ENCODE measurements at places on chromosomes 7 and 10.

DNA sequence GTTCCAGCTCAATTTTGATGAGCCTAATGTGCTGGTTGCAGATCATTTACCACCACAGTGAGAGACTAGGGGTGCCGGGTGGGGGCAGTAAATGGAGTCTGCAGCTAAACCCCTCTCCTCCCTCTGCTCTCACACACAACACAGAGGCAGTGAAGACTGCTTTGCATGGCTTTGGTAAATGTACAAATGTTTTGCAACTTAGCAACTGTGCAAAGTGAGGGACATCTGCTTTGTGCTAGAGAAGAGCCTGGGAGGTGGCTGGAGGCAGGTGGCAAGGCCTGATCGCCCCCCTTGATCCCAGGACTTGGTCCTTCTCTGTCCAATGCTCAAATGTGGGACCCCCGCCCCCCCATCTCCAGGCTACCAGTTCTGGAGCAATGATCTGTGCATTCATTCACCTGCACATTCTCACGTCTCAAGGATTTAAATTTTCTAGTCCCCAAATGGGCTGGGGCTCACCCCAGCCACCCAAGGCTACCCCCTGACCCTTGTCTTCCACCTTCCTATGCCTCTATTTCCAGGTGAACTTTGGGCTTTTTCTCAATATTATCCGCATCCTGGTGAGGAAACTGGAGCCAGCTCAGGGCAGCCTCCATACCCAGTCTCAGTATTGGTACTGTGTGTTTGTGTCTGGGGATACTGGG lies 11.6 kb downstream of the GHRHR start:
- no peak for DNase-seq

DNA sequence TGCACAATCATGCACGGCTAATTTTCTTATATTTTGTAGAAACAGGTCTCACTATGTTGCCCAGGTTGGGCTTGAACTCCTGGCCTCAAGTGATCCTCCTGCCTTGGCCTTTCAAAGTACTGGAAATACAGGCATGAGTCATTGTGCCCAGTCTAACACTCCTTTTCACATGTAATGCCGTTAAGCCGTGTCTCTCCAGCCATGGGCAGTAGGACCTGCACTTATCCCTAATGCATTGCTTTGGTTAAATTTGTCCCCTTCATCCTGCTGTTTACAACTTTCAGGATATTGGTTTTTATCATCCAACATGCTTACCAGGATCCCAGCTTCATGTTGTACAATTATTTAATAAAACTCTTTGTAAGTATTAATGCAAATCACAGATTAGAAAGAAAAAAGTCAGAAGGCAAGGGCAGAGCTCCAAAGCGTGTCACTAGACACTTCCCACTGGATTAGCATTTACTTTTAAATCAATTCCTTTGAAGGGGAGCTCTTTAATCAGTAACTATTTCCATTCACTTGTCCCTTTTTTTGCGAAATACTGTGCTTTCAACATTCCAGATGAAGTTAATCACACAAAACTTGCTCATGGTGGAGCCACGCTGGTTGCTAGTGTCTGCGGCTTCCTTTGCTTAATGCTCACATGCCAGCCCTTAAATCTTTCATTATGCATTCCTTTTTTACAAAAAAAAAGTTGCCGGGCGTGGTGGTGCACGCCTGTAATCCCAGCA lies 256.0 kb upstream of the AUTS2 start:
- DNase-seq = no peak

GRCh38 chr10:103199488-103199887 lies 6.4 kb upstream of the NT5C2 start:
- DNase-seq = no peak

- no peak for DNase-seq
These were observed 68.5 kb downstream of the INPP5A start for GRCh38 chr10:132606031-132606491.

DNA sequence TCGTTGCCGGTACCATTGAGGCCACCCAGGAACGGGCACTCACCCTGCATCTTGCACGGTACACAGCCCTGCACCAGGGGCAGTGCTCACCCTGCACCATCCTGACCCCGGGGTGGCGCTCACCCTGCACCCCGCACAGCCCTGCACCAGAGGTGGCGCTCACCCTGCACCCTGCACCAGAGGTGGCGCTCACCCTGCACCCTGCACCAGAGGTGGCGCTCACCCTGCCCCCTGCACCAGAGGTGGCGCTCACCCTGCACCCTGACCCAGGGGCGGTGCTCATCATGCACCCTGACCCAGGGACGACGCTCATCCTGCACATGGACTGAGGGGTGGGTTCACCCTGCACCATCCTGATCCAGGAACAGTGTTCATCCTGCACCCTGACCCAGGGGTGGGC lies 6.4 kb downstream of the TUBGCP2 start:
- no peak for DNase-seq

DNA sequence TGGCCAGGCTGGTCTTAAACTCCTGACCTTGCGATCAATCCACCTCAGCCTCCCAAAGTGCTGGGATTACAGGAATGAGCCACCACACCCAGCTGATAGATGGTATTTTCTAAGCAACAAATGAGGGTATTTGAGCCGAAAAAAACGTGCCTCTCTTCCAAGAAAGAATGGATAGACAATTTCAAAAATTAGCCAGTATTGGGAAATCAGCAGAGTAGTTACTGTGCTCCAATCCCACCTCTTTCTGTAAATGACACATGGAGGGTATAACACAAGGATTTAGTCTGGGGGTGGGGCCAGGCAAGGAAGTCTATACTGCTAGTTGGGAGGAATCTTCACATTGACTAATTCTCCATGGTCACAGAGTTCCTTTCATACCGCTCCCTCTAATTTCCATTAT lies 9.2 kb upstream of the BPGM start:
- DNase-seq = no peak

DNA sequence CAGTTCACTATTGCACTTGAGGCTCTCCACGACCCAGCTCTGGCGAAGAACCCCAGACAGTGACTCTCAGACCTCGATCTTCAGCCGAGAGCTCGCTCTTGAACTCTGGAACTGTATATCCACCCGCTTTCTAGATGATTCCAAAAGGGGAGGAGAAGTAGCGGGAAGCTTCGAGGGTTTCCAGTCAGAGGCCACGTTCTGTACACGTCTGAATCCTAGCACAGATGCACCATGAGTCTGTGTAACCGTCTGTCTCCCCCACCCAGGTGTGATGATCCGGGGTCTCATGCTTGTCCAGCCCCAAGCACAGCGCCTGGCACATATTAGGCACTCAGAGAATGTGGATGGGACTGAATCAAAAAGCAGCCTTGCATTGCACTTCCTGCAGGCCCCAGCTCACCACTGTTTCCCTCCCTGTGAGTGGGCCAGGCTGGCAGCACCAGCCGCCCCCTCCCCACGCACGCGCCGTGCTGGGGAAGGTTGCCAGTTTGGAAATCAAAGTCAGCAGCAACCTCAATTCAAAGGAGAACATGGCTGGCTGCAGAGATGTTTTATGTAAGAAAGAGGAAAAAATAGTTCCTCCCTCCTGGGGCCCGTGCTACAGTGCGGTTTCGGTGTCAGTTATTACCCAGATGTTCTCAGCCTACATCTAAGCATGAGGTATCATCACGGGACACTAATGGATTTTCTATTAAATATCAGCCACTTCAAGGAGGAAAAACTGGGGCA lies 5.7 kb downstream of the GRID2IP start:
- no peak for DNase-seq

DNA sequence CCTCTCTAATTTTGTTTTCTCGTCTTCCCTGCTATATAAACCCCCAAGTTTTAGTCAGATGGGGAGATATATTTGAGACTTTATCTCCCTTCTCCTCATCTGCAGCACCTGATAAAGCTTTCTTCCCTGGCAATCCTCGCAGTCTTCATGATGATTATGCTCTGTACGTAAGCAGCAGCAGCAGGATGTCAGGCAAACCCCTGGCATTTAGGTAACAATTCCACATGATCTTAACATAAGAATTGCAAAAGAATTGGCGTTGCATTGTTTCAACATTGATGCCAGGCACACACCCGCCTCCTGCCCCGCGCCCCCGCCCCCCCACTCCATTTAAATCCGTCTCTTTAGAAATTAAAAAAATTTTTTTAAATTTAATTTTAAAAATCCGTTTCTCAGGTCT lies 6.1 kb downstream of the PKD1L1 start:
- DNase-seq = no peak

DNA sequence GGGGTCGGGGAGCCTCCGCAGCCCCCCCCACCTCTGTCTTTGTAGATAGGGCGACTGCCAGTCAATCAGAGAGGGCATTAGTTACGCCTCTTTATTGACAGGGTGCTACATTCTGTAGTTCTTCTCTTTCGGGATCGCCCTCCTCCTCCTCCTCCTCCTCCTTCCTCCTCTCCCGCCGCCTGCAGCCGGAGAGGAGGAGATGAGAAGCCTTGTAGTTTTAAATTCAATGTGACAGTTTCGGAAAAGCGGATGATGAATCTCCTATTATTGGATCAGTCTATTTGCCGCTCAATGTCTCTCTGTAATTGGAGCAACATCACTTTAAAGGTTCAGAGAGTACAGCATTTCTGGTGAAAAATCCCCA lies 587 bp upstream of the UNCX start:
- DNase-seq = no peak

DNA sequence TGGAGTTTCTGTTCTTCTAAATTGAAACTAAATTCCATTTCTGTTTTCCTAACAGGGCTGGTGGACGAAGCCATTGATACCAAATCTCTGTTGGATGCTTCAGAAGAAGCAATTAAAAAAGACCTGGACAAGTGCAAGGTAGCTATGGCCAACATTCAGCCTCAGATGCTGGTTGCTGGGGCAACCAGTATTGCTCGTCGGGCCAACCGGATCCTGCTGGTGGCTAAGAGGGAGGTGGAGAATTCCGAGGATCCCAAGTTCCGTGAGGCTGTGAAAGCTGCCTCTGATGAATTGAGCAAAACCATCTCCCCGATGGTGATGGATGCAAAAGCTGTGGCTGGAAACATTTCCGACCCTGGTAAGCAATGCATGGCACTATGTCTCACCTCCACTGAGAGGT lies 45.6 kb downstream of the AP3M1 start:
- DNase-seq = no peak

DNA sequence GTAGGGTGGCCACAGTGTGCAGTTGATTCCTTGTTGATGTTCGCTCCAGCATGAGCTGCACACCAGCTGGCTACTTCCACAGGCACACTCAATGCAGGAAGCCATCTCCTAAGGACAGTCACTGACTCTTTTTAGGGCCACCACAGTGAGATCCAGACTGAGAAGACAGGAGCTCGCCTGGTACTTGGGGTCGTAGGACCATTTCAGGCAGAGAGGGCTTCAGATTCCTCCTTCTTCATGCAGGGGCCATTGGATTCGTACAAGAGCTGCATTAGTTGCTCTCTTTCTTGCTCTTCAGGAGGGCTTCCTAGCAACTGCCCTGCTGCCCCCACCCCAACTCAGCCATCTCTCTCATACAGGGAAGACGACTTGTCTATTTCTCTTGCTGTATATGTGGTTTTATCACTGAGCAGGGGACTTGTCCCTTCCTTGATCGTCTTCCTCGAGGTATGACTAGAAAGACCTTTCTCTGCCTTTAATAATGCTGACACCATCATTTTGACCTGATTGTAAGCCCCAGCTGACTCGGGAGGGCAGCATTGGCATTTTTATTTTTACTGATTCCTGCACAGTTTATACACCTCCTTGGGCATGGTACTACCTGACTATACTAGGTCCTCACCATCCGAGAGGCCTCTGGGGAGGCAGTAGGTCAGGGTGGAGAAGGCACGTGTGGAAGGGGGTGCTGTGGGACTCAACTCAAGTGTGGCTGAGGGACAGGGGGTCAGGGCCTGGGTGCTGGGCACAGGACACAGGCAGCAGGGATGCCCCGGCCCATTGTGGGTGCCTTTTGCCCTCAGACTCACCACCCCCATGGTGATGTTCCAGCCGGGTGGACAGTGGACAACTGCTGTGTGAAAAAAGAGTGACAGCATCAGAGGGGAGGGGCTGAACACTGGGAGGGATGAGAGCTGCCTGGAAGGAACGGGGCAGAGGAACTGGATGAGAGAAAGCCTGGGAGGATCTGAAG lies 136.7 kb upstream of the ZNF746 start:
- DNase-seq = no peak

DNA sequence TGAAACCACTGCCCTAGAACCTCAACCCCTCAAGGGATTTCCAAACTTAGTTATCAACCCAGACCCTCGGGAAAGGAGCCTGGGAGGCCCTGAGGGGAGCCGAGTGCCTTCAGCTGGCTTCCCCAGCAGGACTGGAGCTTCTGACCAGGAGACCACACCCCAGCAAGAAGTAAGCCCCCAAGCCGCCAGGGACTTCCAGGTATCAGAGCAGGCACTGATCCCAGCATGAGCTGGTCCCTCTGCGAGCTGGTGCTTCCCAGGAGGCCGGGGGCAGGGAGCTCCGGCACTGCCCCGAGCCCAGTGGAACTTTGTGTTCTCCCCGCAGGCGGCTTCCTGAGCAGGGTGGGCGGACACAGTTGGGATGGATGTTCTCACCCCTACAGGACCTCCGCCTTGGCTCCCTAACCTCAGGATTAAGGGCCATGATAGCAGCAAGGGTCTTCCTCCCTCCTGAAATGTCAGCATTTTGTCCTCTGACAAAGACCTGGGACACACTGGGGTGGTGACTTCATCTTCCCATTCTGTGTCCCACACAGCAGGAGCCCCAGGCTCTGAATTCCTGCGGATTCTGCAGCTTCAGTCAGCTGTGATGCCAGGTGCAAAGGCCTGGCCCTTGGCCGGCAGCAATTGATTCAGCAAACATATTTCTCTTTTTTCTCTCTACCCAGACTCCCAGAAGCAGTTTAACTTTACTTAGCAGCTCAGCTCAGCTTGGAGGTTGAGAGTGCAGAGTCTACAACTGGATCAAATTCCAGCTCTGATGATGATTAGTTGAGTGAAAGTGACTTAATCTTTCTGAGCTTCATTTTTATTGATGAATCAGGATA lies 11.6 kb downstream of the ATP6V0E2 start:
- DNase-seq = no peak

DNA sequence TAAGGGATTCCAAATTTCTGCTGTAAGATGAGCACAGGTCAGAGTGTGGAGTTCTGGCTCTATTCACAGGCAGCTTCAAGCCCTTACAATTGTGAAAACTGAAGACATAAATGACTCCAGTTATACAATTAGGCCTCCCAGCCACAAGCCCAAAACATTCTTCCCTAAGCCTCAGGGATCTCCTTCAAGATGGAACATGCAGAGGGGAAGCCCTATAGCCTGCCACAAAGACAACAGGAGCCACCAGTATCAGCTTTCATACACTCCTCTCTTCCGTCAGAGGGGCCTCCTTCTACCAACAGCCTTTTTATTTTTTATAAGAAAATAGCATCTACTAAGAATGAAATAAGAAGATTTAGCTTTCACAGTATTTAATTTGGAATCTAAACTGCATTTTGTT lies 46.5 kb downstream of the DLD start:
- DNase-seq = no peak

GRCh38 chr7:117285826-117286225 lies 37.0 kb downstream of the WNT2 start:
- no peak for DNase-seq

DNA sequence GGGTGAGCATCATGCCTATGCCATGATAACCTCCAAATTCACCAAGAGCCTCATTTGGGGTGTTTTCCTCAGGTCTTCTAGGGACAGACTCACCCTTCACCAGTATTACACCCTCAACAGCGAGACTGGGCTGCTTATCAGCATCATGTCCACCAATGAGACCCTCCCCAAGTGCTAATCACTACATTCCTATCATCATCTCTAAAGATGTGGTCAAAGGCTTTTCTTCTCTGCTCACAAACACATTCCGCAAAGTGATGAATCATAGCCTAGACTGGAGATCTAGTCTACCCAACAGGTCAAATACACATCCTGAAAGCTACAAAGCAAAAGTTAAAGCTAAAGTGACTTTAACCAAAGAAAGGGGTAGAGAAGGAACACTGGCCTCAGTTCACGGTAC lies 75.3 kb upstream of the C7orf33 start:
- no peak for DNase-seq

- DNase-seq = no peak
These were observed 24.1 kb downstream of the GNA12 start for GRCh38 chr7:2819954-2820397.

- DNase-seq = no peak
These were observed 13.9 kb downstream of the HDAC9 start for GRCh38 chr7:18509481-18509880.
